Stimulated activated CD4-positive, alpha-beta T cell treated with anti-CD3 and anti-CD28 coated beads, Interleukin-1b, Interleukin-23, amount 100 ng/mL, for 4 hours (primary cell): ENCODE measurements at places on chromosomes 3 and 15.

- no peak for DNase-seq
Observed at GRCh38 chr15:89307791-89308190, 26.8 kb downstream of the POLG start.

- no peak for DNase-seq
Observed at GRCh38 chr3:2657971-2658370, 452.2 kb downstream of the IL5RA start.

DNA sequence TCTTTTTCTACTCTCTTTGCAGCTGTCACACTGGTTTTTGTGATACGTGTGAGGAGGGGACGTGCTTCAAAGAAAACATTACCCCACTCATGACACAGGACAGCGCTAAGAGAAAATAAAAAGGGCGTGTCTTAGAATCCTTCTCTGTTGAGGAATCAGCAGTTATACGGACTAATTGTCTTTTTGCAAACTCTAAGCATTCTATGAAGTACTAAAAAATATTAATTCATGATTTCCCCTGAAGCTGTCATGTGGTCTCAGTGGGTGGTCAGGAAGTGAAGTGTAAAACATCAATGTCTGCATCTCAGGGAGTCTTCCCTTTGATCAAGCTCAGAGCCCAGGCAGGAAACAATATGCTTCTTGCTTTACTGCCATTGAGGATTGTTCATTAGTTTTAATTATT, 117.5 kb upstream of the CRBN start:
- no peak for DNase-seq

GRCh38 chr3:14483286-14483685, 56.9 kb downstream of the GRIP2 start:
- no peak for DNase-seq
